ENCODE measurements at places on chromosomes 5 and 9. TPM values are rescaled to one million over a fixed set of nuclear protein-coding genes. Genes with fewer than 3 reads are reported as not detected.

DNA sequence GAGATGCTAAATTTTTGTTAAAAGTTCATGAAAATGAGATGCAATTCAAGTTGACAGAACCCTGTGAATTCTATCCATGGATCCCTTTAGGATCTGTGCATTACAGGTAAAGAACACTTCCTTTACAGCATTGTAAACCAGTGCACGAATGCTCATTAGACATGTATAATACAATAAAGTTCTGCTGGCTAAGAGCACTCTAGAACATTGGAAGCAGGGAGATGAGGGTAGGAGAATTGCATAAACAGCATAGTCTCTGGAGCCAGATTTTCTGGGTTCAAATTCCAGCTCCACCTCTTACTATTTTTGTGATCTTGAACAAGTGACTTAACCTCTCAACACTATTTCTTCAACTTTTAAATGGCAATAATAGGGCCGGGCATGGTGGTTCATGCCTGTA, 300.2 kb downstream of the NTRK2 start:
- H3K27ac ChIP-seq = no peak overlapping the region
- H3K27me3 ChIP-seq = no peaks in the 10 kb centered on the region
- H3K4me3 ChIP-seq = no peak overlapping the region
- H3K36me3 ChIP-seq = no peaks in the 10 kb centered on the region
- DNase-seq = no peak

GRCh38 chr5:172380301-172380986, 73.9 kb downstream of the SH3PXD2B start:
- H3K27me3 ChIP-seq = no peaks in the 10 kb centered on the region
- no peak overlapping the region for H3K4me3 ChIP-seq
- no peak for DNase-seq
- peaks cover 37% of the 10 kb centered on the region for H3K4me1 ChIP-seq
- H3K27ac ChIP-seq = peak overlapping the region; percentile 64

DNA sequence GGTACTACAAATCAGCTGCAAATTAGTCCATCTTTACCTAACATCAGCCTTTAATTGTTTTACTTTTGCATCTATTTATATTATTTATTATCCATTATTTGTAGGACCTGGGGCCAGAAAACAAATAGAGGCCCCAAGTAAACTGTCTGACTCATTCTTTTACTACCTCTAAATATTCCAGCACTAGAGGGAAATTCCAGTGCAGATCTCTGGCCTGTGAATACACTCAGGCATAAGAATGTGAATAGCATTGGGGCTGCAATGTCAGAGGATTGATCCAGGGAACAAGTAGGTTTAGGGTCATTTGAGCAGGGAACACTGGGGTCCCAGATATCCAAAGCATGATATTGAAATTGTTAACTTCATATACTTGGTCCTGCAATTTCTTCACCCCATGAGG, 176.6 kb upstream of the TYRP1 start:
- H3K27ac ChIP-seq = no peak overlapping the region
- no peak for DNase-seq
- H3K4me1 ChIP-seq = no peaks in the 10 kb centered on the region
- no peaks in the 10 kb centered on the region for H3K36me3 ChIP-seq
- H3K27me3 ChIP-seq = no peaks in the 10 kb centered on the region

- no peak for DNase-seq
- H3K4me1 ChIP-seq = peaks cover 94% of the 10 kb centered on the region
- H3K27ac ChIP-seq = peak overlapping the region; percentile 90
- H3K36me3 ChIP-seq = no peaks in the 10 kb centered on the region
- no peak overlapping the region for H3K4me3 ChIP-seq
These were observed 35.6 kb downstream of the ERGIC1 start for GRCh38 chr5:172869691-172870090.

DNA sequence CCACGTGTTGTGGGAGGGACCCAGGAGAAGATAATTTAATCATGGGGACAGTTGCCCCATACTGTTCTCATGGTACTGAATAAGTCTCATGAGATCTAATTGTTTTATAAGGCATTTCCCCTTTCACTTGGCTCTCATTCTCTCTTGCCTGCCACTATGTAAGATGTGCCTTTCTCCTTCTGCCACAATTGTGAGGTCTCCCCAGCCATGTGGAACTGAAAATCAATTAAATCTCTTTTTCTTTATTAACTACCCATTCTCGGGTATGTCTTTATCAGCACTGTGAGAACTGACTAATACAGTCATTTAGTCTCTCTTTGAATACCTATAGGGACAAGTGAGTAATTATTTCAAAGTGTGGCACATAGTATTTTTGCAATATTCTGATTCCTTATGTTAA, 269.2 kb upstream of the SMARCA2 start:
- no peaks in the 10 kb centered on the region for H3K36me3 ChIP-seq
- H3K4me3 ChIP-seq = no peak overlapping the region
- no peak for DNase-seq

- no peak overlapping the region for H3K4me3 ChIP-seq
- H3K36me3 ChIP-seq = no peaks in the 10 kb centered on the region
- H3K27ac ChIP-seq = no peak overlapping the region
- DNase-seq = no peak
These were observed 47.8 kb upstream of the EQTN start for GRCh38 chr9:27344776-27345175.

- H3K36me3 ChIP-seq = peaks cover 42% of the 10 kb centered on the region
- H3K4me3 ChIP-seq = no peak overlapping the region
These were observed 49.0 kb upstream of the DHFR start for GRCh38 chr5:80703747-80704146.

DNA sequence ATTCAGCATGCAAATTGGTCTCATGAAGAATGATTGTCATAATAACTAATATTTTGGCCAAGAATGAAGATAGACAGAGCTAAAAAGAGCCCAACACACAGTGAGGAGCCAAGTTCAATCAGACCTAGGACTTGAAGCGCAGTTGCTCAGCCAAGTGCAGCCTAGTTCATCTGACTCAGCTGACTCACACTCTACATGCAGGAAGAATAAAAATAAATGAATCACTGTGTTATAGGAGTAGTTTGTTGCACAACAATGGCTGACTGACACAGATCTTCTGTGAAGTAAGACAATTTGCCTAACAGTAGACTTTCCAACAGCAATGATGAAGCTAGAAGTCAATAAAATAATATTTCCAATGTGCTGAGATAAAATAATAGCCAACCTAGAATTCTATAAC, 261.5 kb downstream of the CEMIP2 start:
- H3K36me3 ChIP-seq = no peaks in the 10 kb centered on the region
- H3K27ac ChIP-seq = no peak overlapping the region
- no peak overlapping the region for H3K4me3 ChIP-seq
- H3K4me1 ChIP-seq = no peaks in the 10 kb centered on the region
- no peak for DNase-seq

- H3K4me3 ChIP-seq = no peak overlapping the region
- H3K36me3 ChIP-seq = no peaks in the 10 kb centered on the region
- DNase-seq = no peak
- H3K4me1 ChIP-seq = peaks cover 11% of the 10 kb centered on the region
These were observed 572.9 kb upstream of the PTGER4 start for GRCh38 chr5:40106847-40107246.

GRCh38 chr5:143268388-143268787, 135.1 kb downstream of the NR3C1 start:
- H3K27ac ChIP-seq = no peak overlapping the region
- no peak for DNase-seq
- H3K4me3 ChIP-seq = no peak overlapping the region

GRCh38 chr5:72121052-72121779, 13.9 kb downstream of the MAP1B start:
- no peaks in the 10 kb centered on the region for H3K27me3 ChIP-seq
- no peak for DNase-seq
- no peak overlapping the region for H3K27ac ChIP-seq
- no peak overlapping the region for H3K4me3 ChIP-seq
- H3K36me3 ChIP-seq = no peaks in the 10 kb centered on the region

- H3K4me3 ChIP-seq = no peak overlapping the region
- no peaks in the 10 kb centered on the region for H3K27me3 ChIP-seq
- H3K36me3 ChIP-seq = no peaks in the 10 kb centered on the region
These were observed 2075.1 kb upstream of the CDH9 start for GRCh38 chr5:29113516-29113915.

- no peaks in the 10 kb centered on the region for H3K27me3 ChIP-seq
- H3K36me3 ChIP-seq = no peaks in the 10 kb centered on the region
- DNase-seq = peak; percentile 41
These were observed 463.3 kb upstream of the DMAC1 start for GRCh38 chr9:8262625-8263622.

GRCh38 chr9:106913276-106913675, 50.3 kb downstream of the ZNF462 start:
- no peaks in the 10 kb centered on the region for H3K4me1 ChIP-seq
- no peak overlapping the region for H3K27ac ChIP-seq
- H3K27me3 ChIP-seq = no peaks in the 10 kb centered on the region
- no peaks in the 10 kb centered on the region for H3K36me3 ChIP-seq
- no peak overlapping the region for H3K4me3 ChIP-seq
- no peak for DNase-seq

GRCh38 chr9:110257097-110257841, 962 bp upstream of the TXN start:
- DNase-seq = peak; percentile 42
- peaks cover 40% of the 10 kb centered on the region for H3K4me1 ChIP-seq
- no peaks in the 10 kb centered on the region for H3K36me3 ChIP-seq
- peak overlapping the region; percentile 90 for H3K27ac ChIP-seq

DNA sequence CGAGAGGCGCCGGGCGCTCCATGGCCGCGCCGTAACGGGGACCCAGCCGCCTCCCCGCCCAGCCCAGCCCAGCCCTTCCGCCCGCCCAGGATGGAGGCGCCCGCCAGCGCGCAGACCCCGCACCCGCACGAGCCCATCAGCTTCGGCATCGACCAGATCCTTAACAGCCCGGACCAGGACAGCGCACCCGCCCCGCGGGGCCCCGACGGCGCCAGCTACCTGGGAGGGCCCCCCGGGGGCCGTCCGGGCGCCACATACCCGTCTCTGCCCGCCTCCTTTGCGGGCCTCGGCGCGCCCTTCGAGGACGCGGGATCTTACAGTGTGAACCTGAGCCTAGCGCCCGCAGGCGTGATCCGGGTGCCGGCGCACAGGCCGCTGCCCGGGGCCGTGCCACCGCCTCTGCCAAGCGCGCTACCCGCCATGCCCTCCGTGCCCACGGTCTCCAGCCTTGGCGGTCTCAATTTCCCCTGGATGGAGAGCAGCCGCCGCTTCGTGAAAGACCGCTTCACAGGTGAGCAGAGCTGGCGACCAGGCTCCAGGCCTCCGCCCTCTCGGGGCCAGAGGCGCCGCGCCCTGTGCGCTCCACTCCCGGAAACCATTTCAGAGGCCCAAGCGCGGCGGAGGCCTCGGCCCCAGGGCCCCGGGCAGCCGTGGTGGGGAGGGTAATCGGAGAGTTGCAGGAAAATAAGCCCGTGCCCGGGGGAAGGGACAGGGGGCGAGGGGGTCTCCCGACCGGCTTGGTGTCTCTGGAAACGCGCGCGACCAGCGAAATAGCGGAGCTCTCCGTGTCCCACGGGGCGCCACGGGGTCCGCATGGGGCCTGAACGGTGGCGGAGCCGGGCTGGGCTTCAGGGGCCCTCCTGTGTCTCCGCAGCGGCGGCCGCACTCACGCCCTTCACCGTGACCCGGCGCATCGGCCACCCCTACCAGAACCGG, 496 bp downstream of the TLX3 start:
- H3K27me3 ChIP-seq = peaks cover 100% of the 10 kb centered on the region
- no peaks in the 10 kb centered on the region for H3K36me3 ChIP-seq
- no peak for DNase-seq
- peaks cover 37% of the 10 kb centered on the region for H3K4me1 ChIP-seq

DNA sequence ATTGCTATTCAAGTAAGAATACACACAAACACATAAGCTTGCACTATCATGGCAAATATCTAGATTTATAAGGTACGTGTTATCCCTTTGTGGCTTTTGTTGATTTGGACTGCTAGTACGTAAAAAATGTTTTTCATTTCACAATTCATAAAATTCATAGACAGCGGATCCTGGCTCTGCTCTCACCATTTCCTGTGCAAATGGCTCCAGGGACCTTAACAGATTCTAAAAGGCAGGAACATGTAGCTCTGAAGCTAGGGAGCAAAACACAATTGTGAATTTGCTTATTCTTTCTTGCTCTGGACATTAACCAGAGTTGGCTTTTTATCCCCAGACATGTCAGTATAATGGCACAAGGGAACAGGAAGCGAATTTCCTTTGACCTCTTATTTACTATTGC, 1019.9 kb upstream of the WWC1 start:
- H3K27ac ChIP-seq = no peak overlapping the region
- no peak for DNase-seq
- no peaks in the 10 kb centered on the region for H3K36me3 ChIP-seq
- H3K4me1 ChIP-seq = no peaks in the 10 kb centered on the region

- no peak for DNase-seq
- H3K4me1 ChIP-seq = peaks cover 23% of the 10 kb centered on the region
- H3K4me3 ChIP-seq = no peak overlapping the region
- no peaks in the 10 kb centered on the region for H3K27me3 ChIP-seq
These were observed 94.7 kb downstream of the ANGPTL2 start for GRCh38 chr9:127027694-127028093.

- no peaks in the 10 kb centered on the region for H3K27me3 ChIP-seq
- H3K4me3 ChIP-seq = no peak overlapping the region
- H3K4me1 ChIP-seq = peaks cover 33% of the 10 kb centered on the region
- H3K27ac ChIP-seq = peak overlapping the region; percentile 94
- no peak for DNase-seq
- H3K36me3 ChIP-seq = no peaks in the 10 kb centered on the region
These were observed 10.2 kb downstream of the SH3PXD2B start for GRCh38 chr5:172444110-172444510.

GRCh38 chr9:131837316-131837715, 97.4 kb upstream of the RAPGEF1 start:
- no peak overlapping the region for H3K27ac ChIP-seq
- H3K27me3 ChIP-seq = peaks cover 18% of the 10 kb centered on the region
- H3K36me3 ChIP-seq = no peaks in the 10 kb centered on the region
- no peak overlapping the region for H3K4me3 ChIP-seq
- H3K4me1 ChIP-seq = peaks cover 10% of the 10 kb centered on the region

- no peaks in the 10 kb centered on the region for H3K4me1 ChIP-seq
- no peak overlapping the region for H3K27ac ChIP-seq
- no peak overlapping the region for H3K4me3 ChIP-seq
- H3K36me3 ChIP-seq = no peaks in the 10 kb centered on the region
These were observed 2.2 kb downstream of the SGCD start for GRCh38 chr5:156329171-156329611.

DNA sequence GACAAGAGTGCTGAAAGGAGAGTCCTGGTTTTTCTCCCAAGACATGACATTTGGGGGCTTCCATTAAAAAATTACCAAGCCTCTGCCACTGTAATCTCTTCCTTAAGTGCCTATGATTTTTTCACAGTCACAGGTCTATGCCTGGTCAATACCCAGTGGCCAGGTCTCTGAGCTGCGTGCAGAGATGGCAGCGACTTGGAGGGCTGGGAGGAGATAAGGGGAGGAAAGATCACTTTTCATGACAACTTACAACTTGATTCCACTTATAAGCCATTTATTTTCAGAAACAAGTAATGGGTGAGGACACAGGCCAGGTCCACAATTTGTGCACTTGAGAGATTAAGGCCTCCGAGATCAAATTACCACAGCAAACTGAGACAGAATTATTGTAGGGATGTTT, 1.9 kb upstream of the PCDHAC2 start:
- no peak overlapping the region for H3K27ac ChIP-seq
- peaks cover 34% of the 10 kb centered on the region for H3K27me3 ChIP-seq
- DNase-seq = no peak
- no peak overlapping the region for H3K4me3 ChIP-seq

Gene CAVIN4
- total RNA-seq = not detected

Gene NAIP
- 28.6 TPM for total RNA-seq

Gene UBAP2
- total RNA-seq = 82.9 TPM

Gene STK32A
- total RNA-seq = 29.7 TPM

Gene MYORG
- total RNA-seq = 19.3 TPM

Gene ZBED3
- total RNA-seq = 5.7 TPM

Gene PKD2L2
- not detected for total RNA-seq

Gene ZFP37
- 3.5 TPM for total RNA-seq

Gene MACROH2A1
- total RNA-seq = 206 TPM

Gene ORM2
- total RNA-seq = not detected

Gene TMC1
- total RNA-seq = not detected

Gene TRMT10B
- 4.3 TPM for total RNA-seq

Gene SLC46A2
- total RNA-seq = not detected

Gene PIP5K1B
- 13.0 TPM for total RNA-seq

Gene FGF18
- not detected for total RNA-seq

Measured in stomach (tissue), 19 donors.